ENCODE measurements at places on chromosomes 5 and 9.

DNA sequence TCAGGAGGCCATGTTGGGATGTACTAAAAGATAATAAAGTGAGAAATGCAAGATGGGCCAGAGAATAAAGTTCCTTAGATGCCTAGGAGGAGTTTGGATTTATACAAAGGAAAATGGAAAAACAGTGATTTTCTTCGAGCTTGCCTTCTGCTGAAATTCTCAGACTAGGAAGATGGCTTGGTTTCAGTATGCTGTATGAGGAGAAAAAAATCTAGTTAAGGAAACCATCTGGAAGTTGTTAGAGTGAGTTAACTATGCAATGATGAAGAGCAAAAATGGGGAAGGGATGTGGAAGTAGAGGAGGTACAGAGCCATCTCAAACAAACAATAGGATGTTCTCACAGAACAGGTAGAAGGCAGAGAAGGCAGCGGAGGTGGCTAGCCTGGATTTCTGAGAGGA lies 162.9 kb upstream of the FTMT start:
- DNase-seq: no peak

- DNase-seq: peak; percentile 100
Measured at GRCh38 chr9:96420468-96421219, 2.5 kb upstream of the ZNF367 start.

GRCh38 chr9:127185181-127185580 lies 62.7 kb upstream of the ANGPTL2 start:
- no peak for DNase-seq

- DNase-seq: peak; percentile 55
Measured at GRCh38 chr9:96691326-96691725, 36.2 kb upstream of the PRXL2C start.
